ENCODE measurements at places on chromosomes 4 and X.

DNA sequence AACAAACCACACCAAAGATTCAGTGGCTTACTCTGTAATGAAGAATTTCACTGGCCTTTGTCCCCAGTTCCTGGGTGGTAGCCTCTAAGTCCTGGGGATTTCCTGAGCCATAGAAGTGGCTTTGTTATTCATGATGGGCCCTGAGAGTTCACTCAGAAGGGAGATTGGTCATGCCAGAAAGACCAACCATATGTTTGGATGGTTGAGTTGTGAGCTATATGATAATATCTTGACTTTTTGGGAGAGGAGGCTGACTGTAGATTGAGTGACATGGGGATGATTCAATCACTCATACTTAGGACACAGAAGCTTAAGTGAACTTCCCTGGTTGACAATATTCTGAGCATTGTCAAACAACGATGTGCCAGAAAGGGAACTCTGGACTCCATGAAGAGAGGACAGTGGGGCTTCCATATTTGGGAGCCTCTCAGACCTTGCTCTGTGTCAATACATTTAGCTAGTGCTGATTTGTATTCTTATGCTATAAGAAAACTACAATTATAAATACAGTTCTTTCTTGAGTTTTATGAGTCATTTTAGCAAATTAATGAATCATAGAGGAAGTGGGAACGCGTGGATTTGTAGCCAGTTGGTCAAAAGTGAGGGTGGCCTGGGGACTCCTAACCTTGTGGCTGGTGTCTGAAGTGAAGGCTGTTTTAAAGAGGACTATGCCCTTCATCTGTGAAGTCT lies 392.0 kb downstream of the GBA3 start:
- DNase-seq, result no peak

DNA sequence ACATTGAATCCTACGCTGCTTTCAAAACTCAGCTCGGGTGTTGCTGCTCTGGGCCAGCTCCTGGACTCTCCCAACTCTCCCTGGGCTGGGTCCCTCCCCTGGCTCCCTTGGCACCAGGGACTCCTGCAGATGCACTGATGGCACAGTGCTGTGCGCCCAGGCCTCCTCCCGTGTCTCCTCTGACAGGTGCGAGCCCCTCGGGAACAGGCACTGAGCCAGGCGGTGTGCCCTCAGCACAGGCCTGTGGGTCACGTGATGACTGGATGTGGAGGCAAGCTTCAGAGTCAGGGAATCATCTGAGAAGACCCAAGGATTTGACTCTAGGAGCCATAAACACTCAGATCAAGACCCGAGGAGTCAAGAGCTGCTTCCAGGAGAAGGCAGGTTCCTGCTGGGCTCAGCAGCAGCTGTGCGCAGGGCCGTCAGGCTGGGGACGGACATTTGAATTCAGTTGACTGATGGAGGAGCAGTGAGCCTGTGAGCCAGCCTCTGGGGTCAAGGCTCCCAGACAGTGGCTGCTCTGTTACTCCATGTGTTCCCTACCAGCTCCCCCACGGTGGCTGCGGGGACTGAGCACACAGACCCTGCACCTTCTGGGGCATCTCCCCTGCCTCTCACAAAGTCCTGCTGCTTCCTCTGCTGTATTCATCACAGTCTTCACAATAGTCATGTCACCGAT lies 33.0 kb downstream of the NAT8L start:
- DNase-seq, result no peak

- no peak for DNase-seq
Observed at GRCh38 chr4:81715757-81716156, 244.1 kb upstream of the RASGEF1B start.

GRCh38 chrX:38225093-38225492 lies 4.4 kb upstream of the SRPX start:
- no peak for DNase-seq

Measured in WTC11 (cell line).